Trophoblast cell (in vitro differentiated cells and primary cell): ENCODE measurements at places on chromosomes 5 and 9.

DNA sequence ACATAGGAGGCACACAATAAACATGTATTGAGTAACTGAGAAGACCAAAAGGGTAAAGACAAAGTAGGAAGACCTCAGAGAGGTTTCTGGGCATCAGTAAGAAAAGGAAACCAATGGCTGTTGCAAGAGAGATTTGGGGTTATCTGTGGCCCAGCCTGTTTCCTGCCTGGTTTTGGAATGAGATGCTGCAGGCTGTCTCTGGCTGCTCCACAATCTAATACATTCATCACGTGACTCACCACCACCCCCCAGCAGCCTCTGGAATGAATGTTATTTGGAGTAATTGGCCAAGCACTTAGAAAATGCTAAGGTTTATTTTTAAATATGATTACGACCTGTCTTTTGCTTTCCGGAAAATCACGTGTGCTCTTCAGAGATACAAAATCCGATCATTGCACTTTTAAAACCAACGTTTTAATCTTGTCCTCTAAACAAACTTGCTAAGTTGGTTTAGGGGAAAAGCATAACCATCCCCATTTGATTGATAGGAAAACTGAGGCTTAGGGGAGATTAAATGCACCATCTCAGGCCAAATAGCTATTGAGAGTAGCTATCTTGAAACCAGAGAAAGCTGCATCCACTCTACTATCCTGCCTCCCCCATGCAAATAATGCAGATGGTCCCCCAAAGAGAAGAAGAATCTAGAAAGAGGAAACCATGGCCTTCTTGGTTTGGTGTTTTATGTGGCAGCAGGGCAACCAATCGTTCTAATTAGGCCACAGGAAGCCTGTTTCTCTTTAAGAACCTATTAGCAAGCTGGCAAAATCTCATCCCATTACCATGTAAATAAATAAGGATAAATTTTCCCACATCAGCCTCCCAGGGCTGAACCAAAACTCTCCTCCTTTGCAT lies 151.8 kb upstream of the ADRA1B start:
- peaks cover 8% of the 10 kb centered on the region for H3K4me1 ChIP-seq
- DNase-seq: peak; percentile 96
- no peak overlapping the region for H3K4me3 ChIP-seq
- no peak overlapping the region for H3K27ac ChIP-seq

- H3K27me3 ChIP-seq: no peaks in the 10 kb centered on the region
- H3K4me1 ChIP-seq: peaks cover 18% of the 10 kb centered on the region
- no peaks in the 10 kb centered on the region for H3K36me3 ChIP-seq
- no peak overlapping the region for H3K4me3 ChIP-seq
Measured at GRCh38 chr5:34743878-34744277, 87.8 kb downstream of the RAI14 start.

DNA sequence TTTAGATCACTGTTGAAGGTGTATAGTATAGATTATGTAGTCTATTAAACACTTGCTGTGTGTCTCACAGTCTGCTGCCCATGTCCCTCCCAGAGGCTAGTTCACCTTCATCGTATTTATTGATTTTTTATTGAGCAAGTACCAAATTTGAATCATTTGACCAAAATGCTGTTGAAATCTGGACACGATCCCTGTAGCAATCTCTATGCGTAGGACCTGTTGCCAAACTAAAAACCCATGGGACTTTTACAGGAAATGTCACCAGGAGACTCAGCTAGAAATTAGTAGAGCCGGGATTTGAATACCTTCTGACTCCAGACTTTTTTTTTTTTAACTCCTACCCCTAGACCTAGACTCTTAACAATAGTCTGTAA lies 17.5 kb downstream of the SLC31A1 start:
- no peak for DNase-seq
- no peaks in the 10 kb centered on the region for H3K4me1 ChIP-seq
- no peak overlapping the region for H3K4me3 ChIP-seq
- H3K36me3 ChIP-seq: no peaks in the 10 kb centered on the region

DNA sequence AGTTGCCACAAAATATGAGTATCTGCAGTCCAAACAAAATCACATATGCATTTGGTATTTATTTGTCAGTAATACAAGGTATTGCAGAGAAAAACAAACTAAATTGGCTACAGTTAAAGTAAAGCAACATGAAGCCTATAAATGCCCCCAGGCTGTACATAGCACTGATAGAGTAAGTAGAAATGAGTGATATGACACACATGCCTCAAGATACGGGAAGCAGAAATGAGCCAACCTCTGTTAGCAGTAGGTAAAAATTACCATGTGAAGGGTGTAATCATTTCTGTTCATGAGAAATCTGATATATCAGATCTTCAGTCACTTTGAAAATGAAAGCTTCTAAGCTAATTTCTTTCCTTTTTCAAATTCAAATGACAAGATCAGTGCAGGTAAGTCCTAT lies 131.1 kb downstream of the CHSY3 start:
- H3K4me1 ChIP-seq: no peaks in the 10 kb centered on the region
- no peak overlapping the region for H3K27ac ChIP-seq
- no peaks in the 10 kb centered on the region for H3K27me3 ChIP-seq

GRCh38 chr5:150562832-150563231 lies 54.9 kb downstream of the NDST1 start:
- H3K36me3 ChIP-seq: peaks cover 2% of the 10 kb centered on the region
- peaks cover 7% of the 10 kb centered on the region for H3K4me1 ChIP-seq
- H3K4me3 ChIP-seq: no peak overlapping the region
- no peaks in the 10 kb centered on the region for H3K27me3 ChIP-seq

GRCh38 chr9:27428551-27428950 lies 95.5 kb upstream of the IFNK start:
- no peak for DNase-seq
- no peaks in the 10 kb centered on the region for H3K27me3 ChIP-seq
- H3K27ac ChIP-seq: peak overlapping the region; percentile 95
- no peak overlapping the region for H3K4me3 ChIP-seq
- peaks cover 45% of the 10 kb centered on the region for H3K4me1 ChIP-seq
- no peaks in the 10 kb centered on the region for H3K36me3 ChIP-seq

GRCh38 chr9:108049026-108049607 lies 559.5 kb upstream of the KLF4 start:
- DNase-seq: peak; percentile 72
- no peaks in the 10 kb centered on the region for H3K36me3 ChIP-seq
- H3K4me1 ChIP-seq: no peaks in the 10 kb centered on the region
- H3K27me3 ChIP-seq: no peaks in the 10 kb centered on the region

- H3K36me3 ChIP-seq: no peaks in the 10 kb centered on the region
- H3K4me3 ChIP-seq: no peak overlapping the region
- peaks cover 6% of the 10 kb centered on the region for H3K4me1 ChIP-seq
- no peaks in the 10 kb centered on the region for H3K27me3 ChIP-seq
- DNase-seq: no peak
Measured at GRCh38 chr9:95626885-95627558, 110.3 kb upstream of the PTCH1 start.

DNA sequence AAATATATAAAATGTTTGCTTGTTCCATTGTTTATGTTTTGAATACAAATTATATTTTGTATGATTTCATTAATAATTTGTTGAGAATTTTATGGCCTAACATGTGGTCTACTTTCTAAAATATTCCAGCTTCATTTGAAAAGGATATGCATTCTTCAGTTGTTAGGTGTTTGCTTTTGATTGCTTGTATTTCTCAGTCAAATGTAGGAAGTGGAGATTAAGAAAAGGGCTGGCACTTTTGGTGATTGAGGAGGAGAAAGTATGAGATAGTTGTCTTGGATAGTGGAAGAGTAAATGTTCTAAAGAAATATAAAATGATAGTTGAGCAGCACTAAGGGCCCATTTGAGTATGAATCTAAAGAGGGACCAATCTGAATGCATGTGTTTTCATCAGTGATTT lies 23.1 kb downstream of the JAK2 start:
- H3K27me3 ChIP-seq: no peaks in the 10 kb centered on the region
- H3K27ac ChIP-seq: no peak overlapping the region
- H3K4me1 ChIP-seq: no peaks in the 10 kb centered on the region
- DNase-seq: no peak
- no peak overlapping the region for H3K4me3 ChIP-seq
- H3K36me3 ChIP-seq: no peaks in the 10 kb centered on the region

DNA sequence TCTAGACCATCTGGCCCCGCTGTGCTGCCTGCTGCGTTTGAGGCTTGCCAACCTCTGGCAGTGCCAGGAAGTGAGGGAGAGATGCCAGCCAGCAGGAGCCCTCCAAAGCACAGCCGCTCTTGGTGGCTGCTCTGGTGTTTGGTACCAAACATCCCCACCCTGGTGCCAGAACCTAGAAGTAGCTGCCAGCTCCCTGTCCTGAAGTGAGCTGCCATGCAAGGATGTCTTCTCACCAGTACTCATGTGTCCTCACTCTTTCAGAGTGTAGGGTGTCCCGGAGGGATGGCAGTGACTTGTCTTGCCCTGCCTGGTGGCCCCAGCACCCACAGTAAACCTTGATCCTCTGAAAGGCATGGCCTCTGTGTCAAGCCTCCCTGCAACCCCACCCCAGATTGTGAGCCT lies 43.4 kb downstream of the AMBP start:
- no peaks in the 10 kb centered on the region for H3K27me3 ChIP-seq
- DNase-seq: no peak
- no peak overlapping the region for H3K4me3 ChIP-seq
- no peaks in the 10 kb centered on the region for H3K4me1 ChIP-seq
- peaks cover 23% of the 10 kb centered on the region for H3K36me3 ChIP-seq

DNA sequence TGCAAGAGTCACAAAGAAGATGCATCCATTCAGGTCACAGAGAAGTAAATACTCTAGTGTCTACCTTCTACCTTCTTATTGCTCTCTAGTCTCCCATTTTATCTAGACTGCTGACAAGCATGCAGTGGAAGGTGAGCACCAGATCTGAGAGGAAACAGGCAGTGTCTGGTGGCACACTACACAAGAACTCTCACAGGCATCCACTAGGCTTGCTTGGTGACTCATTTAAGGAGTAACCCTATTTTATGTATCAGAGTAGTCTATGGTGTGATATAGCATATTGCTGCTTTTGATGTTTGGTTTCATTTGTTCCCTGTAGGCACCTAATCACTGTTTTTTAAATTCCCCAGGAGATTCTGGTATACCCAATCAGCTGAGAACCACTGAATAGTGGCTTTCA lies 1.6 kb upstream of the THBS4 start:
- no peaks in the 10 kb centered on the region for H3K36me3 ChIP-seq
- H3K4me1 ChIP-seq: peaks cover 7% of the 10 kb centered on the region
- no peak overlapping the region for H3K27ac ChIP-seq
- no peak overlapping the region for H3K4me3 ChIP-seq
- peaks cover 27% of the 10 kb centered on the region for H3K27me3 ChIP-seq
- no peak for DNase-seq

DNA sequence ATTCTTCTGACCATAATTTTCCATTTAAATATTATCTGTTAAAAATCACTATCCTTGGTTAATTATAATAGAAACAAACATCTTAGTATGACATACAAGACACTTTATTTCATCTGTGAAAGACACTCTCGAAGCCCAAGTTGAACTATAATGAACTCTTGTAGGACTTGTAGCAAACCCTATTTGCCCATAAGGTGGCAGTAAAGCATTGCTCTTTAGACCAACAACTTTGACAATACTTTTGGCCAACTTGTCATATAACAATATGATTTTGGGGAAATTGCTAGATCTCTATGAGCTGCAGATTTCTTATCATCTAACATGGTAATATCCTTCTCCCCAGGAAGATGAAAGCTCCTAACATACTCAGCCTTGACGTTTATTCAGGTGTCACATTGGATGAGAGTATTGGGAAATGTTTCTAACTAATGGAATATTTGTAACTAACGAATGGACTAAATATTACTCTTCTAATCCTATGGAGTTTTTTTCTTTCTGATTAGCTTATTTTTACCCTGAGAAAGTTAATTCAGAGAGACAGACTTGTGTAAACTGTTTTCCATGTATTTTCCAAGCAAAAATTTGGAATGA lies 11.0 kb downstream of the SPINK14 start:
- H3K4me3 ChIP-seq: no peak overlapping the region
- no peaks in the 10 kb centered on the region for H3K4me1 ChIP-seq
- peak; percentile 34 for DNase-seq
- no peaks in the 10 kb centered on the region for H3K27me3 ChIP-seq

DNA sequence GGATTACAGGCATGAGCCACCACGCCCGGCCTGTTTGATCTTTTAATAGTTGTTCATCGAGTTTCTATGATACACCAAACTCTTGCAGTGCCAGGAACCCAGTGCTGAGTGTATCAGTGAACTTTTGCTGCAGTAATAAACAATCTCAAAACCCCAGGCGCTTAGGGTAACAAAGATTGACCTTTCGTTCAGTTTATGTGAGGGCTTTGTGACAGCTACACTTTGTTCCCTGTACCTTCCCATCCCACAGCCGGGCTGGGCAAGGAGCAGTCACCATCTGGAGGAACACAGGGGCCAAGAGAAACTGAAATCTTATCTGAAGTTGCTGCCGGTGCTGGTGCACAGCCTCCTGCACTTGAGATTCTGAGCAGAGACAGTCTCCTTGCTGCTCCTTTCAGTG lies 17.2 kb upstream of the WNK2 start:
- no peak overlapping the region for H3K4me3 ChIP-seq
- H3K27ac ChIP-seq: peak overlapping the region; percentile 27
- H3K36me3 ChIP-seq: no peaks in the 10 kb centered on the region
- no peak for DNase-seq
- peaks cover 7% of the 10 kb centered on the region for H3K4me1 ChIP-seq

- no peaks in the 10 kb centered on the region for H3K27me3 ChIP-seq
- H3K4me3 ChIP-seq: no peak overlapping the region
- H3K4me1 ChIP-seq: peaks cover 3% of the 10 kb centered on the region
- DNase-seq: no peak
- H3K27ac ChIP-seq: no peak overlapping the region
- no peaks in the 10 kb centered on the region for H3K36me3 ChIP-seq
Measured at GRCh38 chr9:97076238-97076637, 37.3 kb upstream of the CTSV start.

GRCh38 chr9:87844506-87844905 lies 38.2 kb upstream of the SPATA31E1 start:
- no peak overlapping the region for H3K27ac ChIP-seq
- H3K4me1 ChIP-seq: no peaks in the 10 kb centered on the region
- H3K4me3 ChIP-seq: no peak overlapping the region
- no peaks in the 10 kb centered on the region for H3K36me3 ChIP-seq

DNA sequence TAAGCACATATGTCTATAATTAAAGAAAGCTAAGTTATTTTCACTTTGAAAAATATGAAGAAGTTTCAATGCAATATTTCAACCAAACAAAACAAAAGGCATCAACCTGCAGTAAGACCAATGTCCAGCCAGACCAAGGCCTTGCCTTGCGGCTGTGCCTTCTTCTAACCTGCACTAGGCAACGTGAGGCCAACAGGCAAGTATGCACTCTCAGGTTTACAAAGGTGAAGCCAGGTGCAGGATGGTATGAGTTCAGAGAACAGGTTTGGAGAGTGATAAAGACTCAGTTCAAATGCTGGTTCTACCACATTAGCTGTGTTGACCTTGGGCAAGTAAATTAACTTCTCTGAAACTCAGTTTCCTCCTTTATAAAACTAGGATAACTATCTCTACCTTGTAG lies 79.3 kb downstream of the KLHL3 start:
- H3K4me3 ChIP-seq: no peak overlapping the region
- no peak overlapping the region for H3K27ac ChIP-seq
- no peaks in the 10 kb centered on the region for H3K36me3 ChIP-seq
- no peaks in the 10 kb centered on the region for H3K4me1 ChIP-seq

DNA sequence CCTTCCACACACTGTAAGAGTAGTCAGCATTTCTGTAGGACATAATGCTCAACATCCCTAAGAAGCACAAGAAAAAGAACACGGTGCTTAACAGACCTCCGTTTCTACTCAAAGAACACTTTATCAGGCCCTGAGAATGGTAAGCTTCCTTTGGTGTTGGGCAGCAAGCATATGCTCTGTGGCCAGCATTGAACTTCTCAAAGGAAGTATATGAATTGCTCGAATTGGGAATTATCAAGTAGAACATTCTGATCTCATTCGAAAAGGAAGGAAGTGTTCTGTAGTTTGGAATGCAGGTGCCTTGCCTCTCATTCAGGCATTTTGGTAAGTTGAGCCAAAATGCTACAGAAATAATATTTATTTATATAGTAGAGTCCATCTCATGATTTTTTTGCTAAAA lies 61.0 kb downstream of the C5 start:
- H3K27ac ChIP-seq: no peak overlapping the region
- no peak overlapping the region for H3K4me3 ChIP-seq
- no peaks in the 10 kb centered on the region for H3K4me1 ChIP-seq
- DNase-seq: no peak
